ENCODE measurements at places on chromosomes 12 and 14. TPM values are rescaled to one million over a fixed set of nuclear protein-coding genes. Genes with fewer than 3 reads are reported as not detected.
A peak's percentile ranks its signal among the peaks of the same experiment; 100 is the strongest.

The ELK3 gene
- 20.8 TPM for total RNA-seq

The ZC2HC1C gene
- total RNA-seq: 11.4 TPM

The KRT83 gene
- total RNA-seq: not detected

The FGD4 gene
- 17.4 TPM for total RNA-seq

The GPR137C gene
- total RNA-seq: 0.51 TPM

The IGFBP6 gene
- total RNA-seq: 54.3 TPM

The SNAPC1 gene
- 11.8 TPM for total RNA-seq

The IAPP gene
- not detected for total RNA-seq

The RTN1 gene
- total RNA-seq: 1.6 TPM

The OLR1 gene
- 0.24 TPM for total RNA-seq

The TSPAN9 gene
- total RNA-seq: 193 TPM

The PCED1B gene
- 0.89 TPM for total RNA-seq

The TPI1 gene
- total RNA-seq: 832 TPM

The SVOP gene
- 5.5 TPM for total RNA-seq

The KRT78 gene
- not detected for total RNA-seq

The CMTM5 gene
- total RNA-seq: 0.92 TPM

- no peak for DNase-seq
Measured at GRCh38 chr12:28497889-28498411, 307.7 kb downstream of the CCDC91 start.

- DNase-seq: no peak
Measured at GRCh38 chr12:17028348-17028747, 422.4 kb upstream of the LMO3 start.

DNA sequence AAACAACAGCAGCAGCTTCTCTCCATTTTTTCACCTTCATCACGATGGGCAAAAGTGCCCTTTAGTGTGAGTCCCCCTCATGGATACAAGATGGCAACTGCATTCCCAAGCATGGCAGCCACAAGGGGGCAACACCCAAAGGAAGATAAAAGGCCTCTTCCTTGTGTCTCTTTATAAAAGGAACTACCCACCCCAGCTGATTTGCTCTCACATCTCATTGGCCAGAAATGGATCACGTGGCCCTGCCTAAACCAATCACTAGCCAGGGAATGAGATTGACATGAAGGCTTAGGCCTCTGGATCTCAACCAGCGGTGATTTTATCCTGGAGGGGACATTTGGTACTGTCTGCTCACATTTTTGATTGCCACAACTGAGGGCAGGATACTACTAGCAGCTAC is 21.9 kb upstream of the IFT81 start:
- no peak for DNase-seq

GRCh38 chr12:7934091-7934888 is 1.7 kb downstream of the SLC2A3 start:
- DNase-seq: no peak

DNA sequence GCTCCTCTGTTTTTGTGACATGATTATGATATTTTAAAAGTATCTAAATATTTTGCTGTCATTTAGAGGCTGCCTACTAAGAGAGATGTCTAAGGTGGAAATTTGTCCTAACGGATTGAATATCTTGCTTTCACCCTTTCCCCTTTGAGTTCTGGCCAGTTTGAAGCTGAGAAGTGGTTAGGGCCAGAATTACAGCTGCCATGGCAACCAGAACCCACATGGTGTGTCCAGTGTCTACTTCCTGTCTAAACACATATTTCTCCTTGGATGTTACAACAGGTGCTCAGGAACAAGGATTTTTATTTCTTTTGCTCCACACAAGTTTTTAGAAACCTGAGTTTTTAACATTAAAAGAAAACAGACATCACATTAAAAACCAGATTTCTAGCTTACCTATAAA is 335.1 kb upstream of the OR4E1 start:
- no peak for DNase-seq

GRCh38 chr12:31796270-31796951 is 67.6 kb upstream of the AMN1 start:
- no peak for DNase-seq

GRCh38 chr12:76084863-76085519 is 506 bp upstream of the NAP1L1 start:
- DNase-seq: peak; percentile 92

GRCh38 chr14:56004786-56005185 is 113.4 kb upstream of the PELI2 start:
- DNase-seq: no peak

DNA sequence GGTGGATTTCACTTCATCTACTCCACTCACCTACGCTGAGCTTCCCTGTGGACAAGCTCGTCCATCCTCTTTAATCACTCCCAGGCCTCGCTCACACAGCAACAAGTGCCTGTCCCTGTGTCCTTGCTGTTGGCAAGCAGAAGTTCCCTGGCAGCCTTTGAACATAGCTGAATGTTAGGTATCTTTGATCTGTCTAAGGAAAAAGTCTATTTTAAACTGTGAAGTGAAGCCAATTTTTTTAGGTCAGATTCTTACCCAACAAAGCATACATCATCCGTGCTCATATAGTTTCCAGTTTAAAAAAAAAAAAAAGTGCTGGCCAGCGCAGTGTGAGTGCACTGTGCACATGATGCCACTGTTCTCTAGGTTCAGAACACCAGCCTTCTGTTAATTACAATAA is 36.3 kb downstream of the PPP2R5C start:
- no peak for DNase-seq

- peak; percentile 85 for DNase-seq
Measured at GRCh38 chr12:31589598-31589903, 1.4 kb downstream of the DENND5B start.

DNA sequence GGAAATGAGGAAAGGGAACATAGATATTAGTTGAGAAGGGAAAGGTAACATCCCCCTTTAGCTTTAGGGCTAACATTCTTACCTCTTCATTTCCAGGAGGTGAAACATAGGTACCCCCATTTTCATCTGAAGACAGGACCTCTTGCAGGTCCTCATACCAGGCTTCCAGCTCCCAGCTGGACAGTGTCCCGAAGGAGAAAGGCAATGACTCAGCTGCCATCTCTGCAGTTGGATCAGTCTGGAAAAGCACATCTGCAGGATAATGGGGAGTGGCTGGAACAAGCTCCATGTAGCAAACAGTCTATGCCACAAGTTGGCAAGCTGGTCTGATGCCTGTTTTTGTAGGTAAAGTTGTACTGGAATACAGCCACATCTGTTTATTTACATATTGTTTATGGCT is 3.1 kb downstream of the DDIT3 start:
- DNase-seq: no peak

GRCh38 chr12:38282886-38283285 is 33.7 kb upstream of the ALG10B start:
- DNase-seq: no peak

- DNase-seq: no peak
Measured at GRCh38 chr12:121905746-121906145, 12.6 kb upstream of the CFAP251 start.

GRCh38 chr12:69846976-69847375 is 21.9 kb downstream of the MYRFL start:
- DNase-seq: no peak

GRCh38 chr12:67305544-67305943 is 36.4 kb downstream of the CAND1 start:
- DNase-seq: no peak

DNA sequence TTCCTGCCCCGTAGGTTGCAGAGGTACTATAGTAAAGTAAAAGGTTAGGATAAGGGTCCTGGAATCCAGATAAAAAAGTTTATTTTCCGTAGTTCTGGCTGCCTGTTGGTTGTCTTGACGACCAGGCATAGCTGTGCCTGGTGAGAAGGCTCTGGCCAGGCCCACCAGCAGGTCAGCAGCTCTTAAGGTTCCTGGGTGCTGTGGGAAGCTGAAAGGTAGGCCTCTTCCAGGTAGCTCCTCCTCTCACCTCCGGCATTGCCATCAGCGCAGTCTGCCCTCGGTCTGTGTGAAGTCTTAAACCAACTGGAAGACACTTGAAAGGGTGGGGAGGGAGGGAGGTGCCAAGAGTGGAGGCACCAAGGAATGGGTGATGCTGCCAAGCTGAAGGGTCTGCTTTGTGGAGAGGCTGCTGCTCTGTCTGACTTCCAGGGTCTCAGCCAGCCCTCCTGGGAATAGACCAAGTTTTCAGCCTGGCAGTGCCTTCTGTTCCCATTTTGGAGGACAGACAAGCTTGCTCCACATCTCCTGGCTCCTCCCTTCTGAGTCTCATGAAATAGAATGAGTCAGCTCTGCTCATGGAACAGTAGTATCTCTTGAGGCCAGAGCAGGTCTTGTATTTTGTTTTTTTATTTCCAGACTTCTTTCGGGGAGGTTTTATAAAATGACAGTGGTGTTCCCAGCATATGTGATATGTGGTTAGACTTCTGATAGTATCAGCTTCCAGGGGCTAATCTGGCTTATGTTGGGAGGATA is 5.2 kb upstream of the ACADS start:
- no peak for DNase-seq

GRCh38 chr12:57927086-57927485 is 14.3 kb upstream of the ATP23 start:
- no peak for DNase-seq

DNA sequence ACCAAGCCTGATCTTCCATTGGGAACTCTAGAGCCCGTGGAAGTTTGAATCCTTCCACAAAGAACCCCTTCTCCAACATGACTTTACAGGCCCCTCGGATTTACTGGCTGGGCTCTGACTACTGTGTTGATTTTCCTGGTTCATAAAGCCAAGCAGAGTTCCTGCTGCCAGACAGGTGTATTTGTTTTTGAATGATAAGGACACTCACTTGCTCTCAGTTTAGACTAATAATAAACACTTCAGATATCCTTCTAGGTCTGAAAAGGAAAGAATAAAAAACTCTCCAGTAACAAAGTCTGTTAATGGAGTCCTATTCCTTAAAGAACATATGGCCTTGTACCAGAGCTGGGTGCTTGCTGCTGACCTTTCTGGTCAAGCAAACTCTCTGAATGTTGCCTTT is 31.0 kb downstream of the SIX1 start:
- no peak for DNase-seq

GRCh38 chr12:43208627-43209026 is 343.4 kb downstream of the ADAMTS20 start:
- no peak for DNase-seq

DNA sequence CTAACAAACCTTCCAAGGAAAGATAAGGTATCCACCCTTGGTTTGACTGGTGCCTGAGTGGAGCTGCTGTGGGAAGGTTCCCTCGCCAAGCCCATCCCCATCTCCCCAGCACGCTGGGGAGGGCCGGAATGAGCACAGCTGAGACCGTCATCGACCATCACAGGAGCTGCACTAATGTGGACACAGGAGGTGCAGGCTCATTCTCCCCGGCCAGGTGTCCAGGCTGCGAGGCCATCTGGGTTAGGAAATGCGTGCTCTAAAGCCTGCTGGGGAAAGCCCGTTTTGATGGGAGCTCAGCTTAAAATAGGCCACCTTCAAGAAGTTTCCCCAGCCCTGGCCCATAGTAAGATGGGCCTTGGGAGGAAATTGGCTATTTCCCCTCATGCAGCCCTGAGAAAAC is 35.2 kb upstream of the FOXN3 start:
- no peak for DNase-seq

DNA sequence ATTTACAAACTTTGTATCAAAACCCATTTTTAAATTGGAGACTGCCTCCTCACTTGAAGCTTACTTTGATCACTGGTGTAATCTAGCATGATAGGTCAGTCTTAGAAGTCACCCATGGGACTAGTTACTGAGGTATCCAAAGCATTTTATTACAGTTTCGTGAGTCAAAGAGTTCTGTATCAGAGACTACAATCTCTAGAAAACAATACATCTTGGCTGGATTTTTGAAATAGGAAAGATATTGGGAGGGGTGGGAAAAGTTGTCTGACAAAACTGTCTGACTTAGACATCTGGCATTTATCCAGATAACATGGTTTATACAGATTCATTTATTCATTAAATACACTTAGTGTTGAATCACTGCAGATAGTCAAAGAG is 173.5 kb upstream of the PDZRN4 start:
- DNase-seq: no peak

DNA sequence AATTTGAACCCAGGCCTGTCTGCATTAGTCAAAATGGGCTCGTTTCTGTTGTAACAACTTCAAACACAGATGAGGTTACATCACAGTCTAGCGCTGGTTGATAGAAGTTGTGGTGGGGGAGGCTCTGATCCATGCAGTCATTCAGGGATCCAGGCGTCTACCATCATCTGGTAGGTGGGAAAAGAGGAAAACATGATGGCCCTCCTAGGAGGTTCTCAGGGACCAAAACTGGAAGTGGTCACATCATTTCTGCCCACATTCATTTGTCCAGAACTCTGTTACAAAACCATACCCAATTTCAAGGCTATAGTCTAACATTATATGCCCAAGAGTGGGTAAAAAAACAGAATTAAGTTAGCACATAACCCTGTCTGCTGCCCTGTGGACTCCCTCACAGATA is 135.1 kb downstream of the PHETA1 start:
- no peak for DNase-seq

GRCh38 chr12:751192-751998 is 984 bp upstream of the WNK1 start:
- peak; percentile 96 for DNase-seq

DNA sequence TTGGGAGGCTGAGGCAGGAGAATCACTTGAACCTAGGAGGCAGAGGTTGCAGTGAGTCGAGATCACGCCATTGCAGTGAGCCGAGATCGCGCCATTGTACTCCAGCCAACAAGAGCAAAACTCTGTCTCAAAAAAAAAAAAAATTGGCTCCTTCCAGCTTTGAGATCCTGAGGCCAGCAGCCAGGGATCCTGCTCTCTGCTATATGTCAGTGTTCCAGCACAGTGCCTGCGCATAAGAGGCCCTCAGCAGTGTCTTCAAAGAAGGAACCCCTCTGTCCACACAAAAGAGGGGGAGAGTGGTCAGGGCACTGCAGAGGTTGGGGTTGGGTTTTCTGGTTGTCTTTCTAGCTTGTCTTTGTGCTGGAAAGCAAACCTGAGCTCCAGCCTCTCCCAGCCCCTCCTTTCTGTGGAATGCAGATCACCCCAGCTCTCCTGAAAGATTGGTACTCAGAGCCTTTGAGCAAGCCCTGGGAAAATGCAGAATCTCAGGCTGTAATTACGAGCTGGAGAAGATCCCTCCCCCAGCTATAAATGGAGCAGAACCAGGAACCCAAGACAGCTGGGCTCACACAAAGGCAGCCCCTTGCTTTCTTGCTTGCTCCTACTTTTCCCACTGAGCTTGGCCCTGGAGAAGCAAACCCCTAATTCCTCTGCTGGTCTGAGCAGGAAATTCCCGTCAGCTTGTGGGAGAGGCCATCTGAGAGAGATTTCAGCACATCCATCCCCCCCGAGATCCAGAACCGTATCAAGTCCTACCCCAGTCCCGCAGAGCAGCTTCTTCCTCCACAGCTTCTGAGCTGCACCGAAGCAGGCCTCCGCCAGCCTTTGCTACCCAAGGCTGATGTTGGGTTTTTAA is 205.7 kb downstream of the ZFP36L1 start:
- no peak for DNase-seq

- DNase-seq: no peak
Measured at GRCh38 chr12:92369636-92370035, 224.0 kb upstream of the BTG1 start.

GRCh38 chr12:10802587-10802986 is at the start of gene TAS2R7:
TAS2R7 (minus strand) TSS chr12:10802627; CDS start chr12:10802570, 57 bp downstream.
- DNase-seq: no peak
